ENCODE measurements at places on chromosomes 12 and 14.

- peak; percentile 44 for DNase-seq
These were observed 702 bp downstream of the FAM222A start for GRCh38 chr12:109714141-109714912.

- DNase-seq, result peak; percentile 4
These were observed 99.2 kb downstream of the GCH1 start for GRCh38 chr14:54803396-54803795.

DNA sequence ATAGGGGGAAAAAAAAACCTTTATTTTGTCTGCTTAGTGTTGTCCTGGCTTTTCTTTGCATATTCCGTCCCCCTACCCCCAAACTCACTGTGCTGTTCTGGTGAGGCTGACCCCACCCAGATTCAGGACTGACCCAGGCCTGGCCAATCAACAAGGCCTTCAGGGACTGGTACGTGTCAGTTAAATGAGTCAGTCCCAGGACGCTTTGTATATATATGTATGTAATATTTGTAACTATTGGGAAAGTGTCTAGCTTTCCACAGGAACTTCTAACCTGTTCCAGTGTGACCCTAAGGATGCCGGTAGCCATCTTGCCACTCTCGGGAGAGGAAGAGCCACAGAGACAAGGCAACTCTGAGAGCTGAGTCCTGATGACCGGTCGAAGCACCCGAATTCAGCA lies 107.4 kb downstream of the VCPKMT start:
- no peak for DNase-seq

GRCh38 chr12:15181017-15181683 lies 40.1 kb downstream of the RERG start:
- DNase-seq, result no peak

DNA sequence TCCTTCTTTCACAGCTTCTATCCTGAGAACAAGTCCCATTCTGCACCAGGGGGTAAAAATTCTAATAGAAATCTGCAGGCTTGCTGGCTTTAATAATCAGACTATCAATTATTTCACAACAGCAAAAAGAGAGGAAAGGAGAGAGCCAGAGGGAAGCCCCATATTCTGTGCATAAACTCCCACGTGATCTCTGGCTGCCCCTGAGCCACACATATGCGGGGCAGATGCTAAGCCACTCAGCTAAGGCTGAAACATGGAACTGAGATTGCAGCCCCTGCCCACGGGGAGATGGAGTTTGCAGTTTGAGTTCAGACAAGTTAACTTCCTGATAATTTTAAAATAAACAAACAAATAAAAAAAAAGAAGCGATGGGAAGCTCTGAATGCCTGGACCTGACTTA lies 254.4 kb upstream of the CCDC196 start:
- no peak for DNase-seq

DNA sequence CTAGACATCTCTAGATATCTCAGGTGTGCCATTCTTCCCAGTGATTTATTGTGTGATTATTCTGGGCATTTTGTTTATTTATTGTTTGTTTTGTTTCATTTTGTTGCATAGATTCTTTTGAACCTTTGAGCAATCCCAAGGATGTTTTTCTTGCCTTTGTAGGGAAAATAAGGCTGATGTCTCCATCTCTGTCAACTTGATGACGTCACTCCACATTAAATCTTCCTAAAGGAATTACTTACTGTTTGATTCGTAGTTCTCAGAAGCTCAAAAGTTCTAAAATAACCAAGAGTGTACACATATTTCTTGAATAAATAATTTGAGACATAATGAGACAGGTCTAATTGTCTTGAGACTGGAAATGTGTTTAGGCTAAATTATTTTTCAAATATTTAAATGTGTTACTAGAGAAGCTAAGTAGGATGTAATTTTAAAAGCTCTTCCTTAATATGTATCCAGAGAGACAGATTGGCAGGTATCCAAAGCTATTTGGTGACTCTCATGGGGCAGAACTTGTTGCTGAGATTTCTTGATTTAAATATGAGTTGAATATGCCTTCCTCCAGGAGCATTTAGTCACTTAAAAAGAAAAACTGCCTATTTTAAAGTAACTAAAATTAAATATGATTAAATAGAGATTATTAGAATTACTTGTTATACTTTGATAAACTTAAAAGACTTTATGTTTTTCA lies 128.7 kb downstream of the CNTN1 start:
- DNase-seq, result no peak

GRCh38 chr14:24921903-24922302 lies 128.0 kb downstream of the STXBP6 start:
- DNase-seq, result no peak

DNA sequence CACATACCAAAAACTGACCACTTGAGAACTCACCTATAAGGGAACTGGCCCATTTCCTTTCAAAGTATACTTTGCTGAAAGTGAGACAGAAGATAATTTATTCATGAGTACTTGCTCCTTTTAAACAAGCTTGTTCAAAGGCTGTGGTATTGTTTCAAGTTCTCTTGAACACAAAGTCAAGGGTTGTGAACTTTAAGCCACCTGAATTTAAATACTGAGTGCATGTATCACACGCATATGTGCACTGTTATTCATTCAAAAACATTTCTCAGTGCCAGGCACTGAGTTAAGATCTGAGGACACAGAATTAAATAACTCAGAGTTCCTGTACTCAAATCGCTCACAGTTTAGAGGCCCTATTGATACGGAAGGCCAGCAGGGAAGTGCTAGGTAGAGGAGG lies 19.1 kb upstream of the LDHB start:
- no peak for DNase-seq
